Cardiac fibroblast (primary cell): ENCODE measurements at places on chromosomes 11 and 22.
A peak's percentile ranks its signal among the peaks of the same experiment; 100 is the strongest.

- DNase-seq = peak; percentile 15
Measured at GRCh38 chr11:86669424-86669823, 3.0 kb downstream of the ME3 start.

- no peak for DNase-seq
Measured at GRCh38 chr11:67498544-67498972, 6.6 kb downstream of the PITPNM1 start.

DNA sequence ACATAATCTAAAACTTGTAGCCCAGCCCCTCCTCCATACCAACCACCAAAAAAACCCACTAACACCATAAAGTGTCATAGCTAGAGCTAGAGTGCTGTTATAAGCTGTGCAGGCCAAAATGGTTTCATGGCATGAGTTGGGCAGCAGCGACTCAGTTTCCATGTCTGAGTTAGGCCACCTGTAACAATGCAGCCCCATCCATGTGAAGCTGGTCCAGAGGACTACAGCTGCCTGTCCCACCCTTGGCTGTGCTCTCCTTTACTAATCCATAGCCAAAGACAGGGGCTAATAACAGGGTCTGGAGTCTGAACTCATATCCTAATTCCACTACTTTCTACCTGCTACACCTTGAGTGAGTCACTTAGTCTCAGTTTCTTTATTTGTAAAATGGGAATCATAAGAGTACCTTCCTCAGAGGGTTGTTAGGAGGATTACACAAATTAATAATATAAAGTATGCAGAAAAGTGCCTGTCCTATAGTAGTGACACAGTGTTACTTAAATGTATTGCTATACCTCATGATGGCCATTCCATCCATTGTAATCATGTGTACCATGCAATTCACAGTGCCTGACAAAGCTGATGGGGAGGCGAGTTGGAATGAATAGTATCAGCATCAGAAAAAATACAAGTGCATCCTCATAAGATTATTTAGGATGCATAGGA lies 20.6 kb downstream of the KCNQ1OT1 start:
- DNase-seq = no peak

- DNase-seq = no peak
Measured at GRCh38 chr11:127995921-127996320, 591.4 kb downstream of the ETS1 start.

- DNase-seq = no peak
Measured at GRCh38 chr11:83933008-83933407, 646.8 kb upstream of the CCDC90B start.

DNA sequence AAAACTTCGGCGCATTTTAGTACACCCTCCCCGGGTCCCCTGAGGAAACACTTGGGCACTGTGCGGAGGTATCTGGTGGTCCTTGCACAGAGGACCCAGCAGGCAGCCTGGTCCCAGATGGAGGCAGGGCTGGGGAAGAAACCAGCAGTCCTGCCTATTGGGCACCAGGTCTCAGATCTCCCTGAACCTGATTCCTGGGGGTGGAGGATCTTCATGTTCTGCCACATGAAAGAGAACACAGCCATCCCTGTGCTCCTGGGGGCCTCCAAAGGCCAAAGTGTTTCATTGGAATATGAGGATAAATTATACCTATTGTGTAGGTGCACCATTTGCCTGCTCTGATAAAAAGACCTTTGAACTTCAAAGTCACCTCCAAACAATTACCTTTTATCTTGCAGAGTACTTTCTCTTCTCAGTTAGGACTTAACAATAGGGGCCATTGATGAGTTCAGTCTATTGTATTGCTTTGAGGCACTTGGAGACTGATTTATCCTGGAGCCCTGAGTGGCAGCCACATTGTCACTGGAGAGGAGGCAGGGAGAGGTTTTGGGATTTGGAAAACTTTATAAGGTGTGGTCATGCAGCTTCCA lies 1.8 kb downstream of the RCN1 start:
- no peak for DNase-seq

GRCh38 chr11:1826552-1827094 lies 8.2 kb upstream of the SYT8 start:
- peak; percentile 81 for DNase-seq

- DNase-seq = no peak
Measured at GRCh38 chr22:40211476-40212054, 33.8 kb downstream of the TNRC6B start.

- no peak for DNase-seq
Measured at GRCh38 chr22:48700566-48701295, 1126.9 kb downstream of the BRD1 start.

DNA sequence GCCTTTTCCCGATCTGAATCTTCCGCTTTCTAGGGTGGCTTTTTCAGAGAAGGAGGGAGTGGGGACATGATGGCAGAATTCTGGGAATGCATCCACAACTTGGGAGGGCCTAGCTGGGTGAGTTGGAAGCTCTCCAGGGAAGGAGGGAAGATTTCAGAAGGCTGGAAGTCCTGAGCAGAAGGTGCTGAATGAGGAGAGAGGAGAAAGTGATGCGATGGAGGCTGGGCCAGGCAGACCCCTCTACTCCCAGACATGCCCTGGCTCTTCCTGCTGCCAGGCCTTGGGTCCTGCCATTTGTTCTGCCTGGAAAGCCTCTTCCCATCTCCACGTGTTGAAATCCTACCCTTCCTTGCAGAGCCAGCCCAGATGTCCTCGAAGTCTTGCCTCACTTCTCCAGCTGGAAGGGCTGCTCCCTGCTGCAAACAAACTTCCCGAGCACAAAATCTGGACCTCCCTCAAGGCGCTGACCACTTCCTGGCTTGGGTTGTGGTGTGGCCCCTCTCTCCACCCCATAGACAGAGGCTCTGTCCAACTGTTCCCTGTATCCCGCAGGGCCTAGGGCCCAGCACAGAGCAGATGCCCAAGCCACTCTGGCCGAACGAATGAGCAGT lies 16.8 kb downstream of the LRRC32 start:
- DNase-seq = peak; percentile 72

DNA sequence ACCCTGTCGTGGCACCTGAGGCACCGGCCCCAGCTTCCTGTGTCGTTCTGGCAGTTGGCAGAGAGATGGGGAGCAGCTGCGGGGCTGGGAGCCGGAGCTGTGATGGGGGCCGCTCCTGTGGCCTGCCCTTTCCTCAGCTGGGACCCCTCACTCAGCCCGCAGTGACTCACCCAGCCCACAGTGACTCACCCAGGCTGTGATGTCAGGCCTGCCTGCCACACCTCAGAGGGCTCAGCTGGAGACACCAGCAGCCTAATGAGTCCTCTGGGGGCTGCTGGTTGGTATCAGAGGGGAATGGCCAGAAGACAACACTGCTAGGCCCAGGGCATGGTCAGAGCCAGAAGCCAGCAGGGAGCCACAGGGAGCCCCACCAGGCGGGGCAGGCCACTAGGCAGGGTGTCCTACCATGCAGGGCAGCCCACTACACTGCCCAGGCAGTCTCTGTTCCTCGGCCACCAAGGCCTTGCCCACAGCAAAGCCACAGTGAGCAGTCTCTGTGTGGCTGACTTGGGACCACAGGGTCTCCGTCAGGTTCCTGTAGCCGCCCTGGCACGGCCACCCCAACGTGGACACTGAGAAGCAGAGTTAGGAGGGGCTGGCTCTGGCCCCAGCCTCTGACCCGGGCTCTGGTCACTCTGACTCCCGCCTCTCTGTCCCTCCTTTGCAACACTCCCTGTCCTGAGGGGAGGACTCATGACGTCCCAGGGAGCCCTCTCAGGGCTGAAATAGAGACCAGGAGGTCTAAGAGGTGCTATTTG lies 4.2 kb upstream of the FXYD2 start:
- DNase-seq = peak; percentile 53

- no peak for DNase-seq
Measured at GRCh38 chr11:7573558-7574296, 59.9 kb downstream of the PPFIBP2 start.

- no peak for DNase-seq
Measured at GRCh38 chr11:117941163-117941707, 12.0 kb upstream of the TMPRSS13 start.

- no peak for DNase-seq
Measured at GRCh38 chr22:44739024-44739423, 13.4 kb upstream of the ARHGAP8 start.

GRCh38 chr22:38238519-38239071 lies 34.2 kb downstream of the TMEM184B start:
- DNase-seq = peak; percentile 78

DNA sequence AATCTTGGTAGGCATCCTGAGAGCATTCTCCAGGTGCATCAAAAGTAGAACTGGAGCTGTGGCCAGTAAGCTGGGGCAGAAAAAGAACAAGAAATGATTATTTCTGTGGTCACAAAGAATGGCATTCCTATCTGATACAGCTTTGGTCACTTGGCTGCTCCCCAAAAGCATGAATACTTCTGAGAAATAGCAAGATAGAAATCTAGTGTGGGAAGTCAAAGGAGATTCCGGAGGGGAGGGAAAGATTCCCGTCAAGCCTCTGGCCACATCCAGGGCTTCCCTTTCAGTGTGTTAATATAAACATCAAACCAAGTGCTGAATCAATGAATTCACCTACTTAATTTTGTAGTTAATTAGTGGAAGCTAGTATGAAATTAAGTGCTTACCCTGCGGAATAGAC lies 1185.4 kb downstream of the LRRC4C start:
- DNase-seq = no peak

DNA sequence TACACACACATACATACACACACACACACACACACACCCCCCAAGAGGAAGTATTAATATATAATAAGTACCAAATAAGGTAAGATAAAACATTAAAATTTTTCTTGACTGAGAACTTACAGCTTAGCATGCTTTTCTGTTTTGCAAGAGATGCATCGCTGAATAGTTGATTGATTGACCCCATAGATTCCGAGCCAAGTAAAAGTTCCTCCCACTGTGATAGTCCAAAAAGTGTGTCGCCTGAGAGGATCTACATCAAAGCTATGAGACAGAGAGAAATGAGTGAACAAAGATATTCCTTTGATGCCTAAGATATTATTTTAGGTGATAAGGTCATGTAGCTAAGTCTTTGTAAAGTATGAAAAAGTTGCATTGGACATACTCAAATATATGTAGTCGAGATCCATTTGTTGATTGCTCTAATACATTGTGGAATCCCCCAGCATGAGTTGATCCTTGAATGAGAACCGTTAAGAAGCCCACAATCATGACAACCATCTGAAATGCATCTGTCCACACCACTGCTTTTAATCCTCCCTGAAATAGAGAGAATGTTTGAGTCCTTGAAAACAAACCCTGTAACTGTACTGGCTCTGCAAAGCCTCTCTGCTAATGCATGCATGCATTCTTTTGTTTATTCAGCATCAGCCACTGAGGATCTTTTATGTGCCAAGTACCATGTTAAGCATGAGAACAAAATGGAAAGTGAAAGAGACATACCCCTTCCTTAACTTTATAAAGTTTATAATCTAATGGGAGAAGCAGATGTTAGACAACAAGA lies 18.3 kb downstream of the SLC5A12 start:
- DNase-seq = no peak

DNA sequence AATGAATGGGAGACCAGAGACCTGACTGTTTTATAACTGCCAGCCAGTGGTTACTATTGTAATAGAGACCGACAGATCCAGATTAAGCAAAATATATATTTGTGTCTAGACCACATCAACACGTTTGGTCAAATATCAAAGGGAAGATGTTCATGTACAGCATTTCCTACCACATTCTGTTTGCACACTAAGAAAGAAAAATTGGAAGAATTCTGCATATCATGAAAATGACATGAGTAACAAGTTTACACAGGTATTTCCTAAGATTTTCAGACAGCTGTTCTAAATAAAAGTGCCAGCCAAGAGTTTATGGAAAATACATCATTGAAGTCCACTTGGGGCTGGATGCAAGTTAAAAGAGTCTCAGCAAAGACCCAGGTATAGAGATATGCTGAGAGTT lies 145.5 kb upstream of the ANO3 start:
- no peak for DNase-seq

DNA sequence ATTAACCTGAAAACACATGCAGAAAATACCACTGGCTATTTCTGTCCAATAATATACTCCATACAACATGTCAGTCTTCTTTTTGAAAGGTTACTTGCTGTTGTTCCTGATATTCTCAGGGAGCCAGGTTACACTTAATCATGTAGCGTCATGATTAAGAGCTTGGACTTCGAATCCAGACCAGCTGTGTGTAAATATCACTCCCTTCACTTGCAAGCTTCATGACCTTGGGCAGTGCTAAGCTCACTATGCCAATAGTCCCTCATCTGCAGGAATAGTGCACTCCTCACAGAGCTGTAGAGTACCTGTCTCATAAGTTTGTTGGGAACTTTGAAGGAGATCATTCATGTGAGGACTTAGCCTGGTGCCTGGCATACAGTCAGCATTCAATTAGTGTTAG lies 1.9 kb downstream of the HTR3B start:
- no peak for DNase-seq

- no peak for DNase-seq
Measured at GRCh38 chr11:84590106-84590505, 1037.0 kb downstream of the DLG2 start.

GRCh38 chr22:50694766-50695420 lies 22.3 kb downstream of the SHANK3 start:
- DNase-seq = no peak

DNA sequence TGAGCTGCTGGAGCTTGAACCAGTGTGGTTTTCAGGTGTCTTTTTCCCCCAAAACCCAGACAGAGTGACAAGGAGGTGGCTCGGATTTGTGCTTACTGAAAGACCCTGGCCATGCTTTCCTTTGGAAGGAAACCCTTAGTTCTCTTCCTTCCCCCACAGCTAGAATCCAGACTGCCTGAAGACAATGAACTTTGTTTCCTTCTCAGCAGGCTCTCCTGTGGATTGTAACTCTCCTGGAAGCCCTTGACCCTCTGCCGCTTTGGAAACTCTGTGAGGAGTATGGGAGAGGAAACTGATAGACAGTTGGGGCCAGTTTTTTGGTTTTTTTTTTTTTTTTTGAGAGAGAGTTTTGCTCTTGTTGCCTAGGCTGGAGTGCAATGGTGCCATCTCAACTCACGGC lies 62.1 kb upstream of the SESN3 start:
- DNase-seq = no peak

- DNase-seq = peak; percentile 3
Measured at GRCh38 chr11:92782806-92783205, 186.6 kb upstream of the MTNR1B start.

DNA sequence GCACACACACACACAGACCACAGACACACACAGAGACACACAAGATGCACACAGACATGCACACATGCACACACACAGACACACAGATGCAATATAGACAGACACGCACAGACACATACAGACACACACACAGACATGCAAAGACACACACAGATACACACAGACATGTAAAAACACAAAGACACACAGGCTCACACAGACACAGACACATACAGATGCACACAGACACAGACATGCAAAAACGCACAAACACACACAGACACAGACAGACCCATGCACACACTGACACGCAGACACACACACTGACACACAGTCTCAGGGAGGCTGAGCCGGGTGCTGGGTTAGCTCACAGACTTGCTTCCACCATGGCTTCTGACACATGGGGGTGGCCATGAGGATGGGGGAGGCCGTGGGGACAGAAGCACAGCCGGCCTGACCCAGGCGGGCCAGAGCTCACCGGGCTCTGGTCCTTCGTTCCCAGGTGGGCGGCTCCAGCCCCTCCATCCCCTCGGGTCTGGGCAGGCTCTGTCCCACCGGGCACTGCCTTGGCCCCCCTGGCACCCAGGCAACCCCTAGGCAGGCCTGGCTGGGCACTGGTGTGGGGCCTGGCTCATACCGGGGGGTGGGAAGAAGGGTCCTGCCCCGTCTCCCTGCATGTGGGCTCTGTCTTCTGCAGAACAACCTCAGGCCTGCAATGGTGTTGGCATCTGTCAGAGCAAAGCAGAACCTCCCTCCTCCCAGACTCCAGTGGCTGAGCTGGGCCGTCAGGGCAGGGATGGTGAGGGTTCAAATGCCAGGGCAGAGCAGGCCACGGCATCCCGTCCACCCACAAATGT lies 1489.5 kb downstream of the BRD1 start:
- DNase-seq = no peak

GRCh38 chr11:65862941-65863888 lies 3.0 kb downstream of the MUS81 start:
- no peak for DNase-seq
